ENCODE measurements at places on chromosomes 2 and 18.

GRCh38 chr2:17804358-17804757, 11.9 kb upstream of the MSGN1 start:
- DNase-seq, result no peak

GRCh38 chr2:218172845-218173244, 6.1 kb upstream of the CXCR1 start:
- no peak for DNase-seq

DNA sequence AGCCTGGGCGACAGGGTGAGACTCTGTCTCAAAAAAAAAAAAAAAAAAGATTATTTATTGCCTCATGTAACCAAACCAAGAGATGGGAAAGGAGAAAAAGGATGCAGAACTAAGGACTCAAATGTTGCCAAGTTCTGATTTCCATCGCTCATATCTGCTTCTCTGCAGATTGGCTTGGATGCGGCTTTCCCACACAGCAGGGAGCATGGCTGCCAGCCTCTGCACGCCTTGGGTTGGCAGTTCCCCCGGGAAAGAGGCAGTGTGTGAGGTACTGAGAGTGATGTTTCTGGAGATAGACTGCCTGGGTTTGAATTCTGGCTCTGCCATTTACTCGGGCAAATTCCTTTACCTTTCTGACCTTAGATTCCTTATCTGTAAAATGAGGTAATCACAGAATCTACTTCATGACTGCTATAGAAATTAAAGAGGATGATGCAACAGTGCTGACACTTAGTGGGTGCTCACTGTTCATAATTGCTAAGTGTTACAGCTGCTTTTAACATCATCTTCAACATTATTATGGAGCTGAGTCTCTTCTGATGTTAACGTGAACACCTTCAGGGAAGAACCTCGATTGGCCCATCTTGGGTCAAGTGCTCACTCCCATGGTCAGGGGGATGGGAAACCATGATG, 68.8 kb downstream of the ACAA2 start:
- DNase-seq, result no peak

GRCh38 chr18:68796936-68797690, 767 bp upstream of the CCDC102B start:
- DNase-seq, result no peak

- no peak for DNase-seq
Measured at GRCh38 chr2:11701751-11702301, 31.8 kb upstream of the NTSR2 start.

- DNase-seq, result no peak
Measured at GRCh38 chr2:28274911-28275685, 117.6 kb upstream of the FOSL2 start.

- DNase-seq, result no peak
Measured at GRCh38 chr18:12287684-12288402, 20.2 kb upstream of the TUBB6 start.

GRCh38 chr2:154392256-154392655, 306.2 kb upstream of the KCNJ3 start:
- DNase-seq, result no peak

GRCh38 chr2:169798397-169798717, 314 bp upstream of the SSB start:
- no peak for DNase-seq

- DNase-seq, result no peak
Measured at GRCh38 chr2:201021914-201022313, 49.6 kb downstream of the HYCC2 start.

- peak; percentile 75 for DNase-seq
Measured at GRCh38 chr2:43131051-43131889, 95.1 kb downstream of the ZFP36L2 start.

- no peak for DNase-seq
Measured at GRCh38 chr2:16093639-16094529, 153.5 kb downstream of the MYCN start.

GRCh38 chr2:26989156-26989555, 18.7 kb downstream of the MAPRE3 start:
- DNase-seq, result no peak

- DNase-seq, result no peak
Measured at GRCh38 chr2:207119048-207119447, 46.7 kb downstream of the KLF7 start.

- no peak for DNase-seq
Measured at GRCh38 chr2:164510895-164511294, 110.4 kb downstream of the GRB14 start.

GRCh38 chr2:112701052-112701451, 19.8 kb upstream of the NT5DC4 start:
- no peak for DNase-seq

DNA sequence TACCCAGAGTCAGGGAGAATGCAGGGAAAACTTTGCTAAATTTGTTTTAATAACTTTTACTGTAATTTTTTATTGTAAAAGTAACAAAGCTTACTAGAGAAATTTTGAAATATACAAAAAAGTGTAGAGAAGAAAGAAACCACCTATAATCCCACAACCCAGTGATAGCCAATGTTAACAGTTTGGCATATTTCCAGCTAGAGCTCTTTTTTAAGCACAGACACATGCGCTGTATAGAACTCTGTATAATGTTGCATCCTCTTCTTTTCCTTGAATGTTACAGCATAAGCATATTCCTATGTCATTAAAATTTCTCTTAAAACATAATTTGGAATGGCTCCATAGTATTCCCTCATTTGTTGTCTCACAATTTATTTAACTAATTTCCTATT, 37.4 kb upstream of the EPAS1 start:
- DNase-seq, result no peak

DNA sequence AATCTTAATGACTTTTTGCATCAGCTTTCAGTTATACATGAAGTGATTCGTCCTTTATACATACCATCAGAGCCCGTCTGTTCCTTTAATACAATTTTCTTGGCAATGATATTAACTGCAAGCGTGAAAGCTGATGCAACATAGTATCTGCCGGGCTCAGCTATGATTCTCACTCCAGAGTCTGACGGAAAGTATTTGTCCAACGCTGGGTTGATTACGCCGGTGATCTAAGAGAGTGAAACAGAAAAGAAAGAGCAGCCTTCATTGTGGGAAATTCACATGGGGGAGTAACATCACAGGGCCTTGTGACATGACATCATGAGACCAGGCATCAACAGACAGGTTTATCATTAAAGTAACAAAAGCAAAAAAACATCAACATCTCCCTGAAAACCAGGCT, 6.2 kb downstream of the ODC1 start:
- no peak for DNase-seq

- no peak for DNase-seq
Measured at GRCh38 chr2:173979751-173980351, 14.7 kb upstream of the SP3 start.

Data from C1 segment of cervical spinal cord (tissue), 14 donors.